ENCODE measurements at places on chromosomes 1 and 21.

DNA sequence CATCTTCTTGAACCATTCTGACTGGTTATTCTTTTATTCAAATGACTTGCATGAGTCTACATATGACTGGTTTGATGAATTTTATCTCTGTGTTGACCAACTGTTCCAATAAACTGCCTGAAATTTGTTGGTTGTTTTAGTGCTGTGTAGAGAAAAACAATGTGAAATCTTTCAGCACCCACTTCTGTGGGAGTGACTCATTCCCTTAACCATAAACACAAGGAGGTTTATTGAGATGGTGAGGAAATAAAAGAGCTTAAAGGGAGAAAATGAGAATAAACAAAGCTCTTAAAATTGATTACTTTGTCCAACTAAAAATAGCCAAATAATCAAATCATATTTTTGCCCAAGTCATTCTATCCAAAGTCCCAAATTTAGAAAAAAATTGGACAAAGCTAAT is 341.1 kb downstream of the TGFB2 start:
- DNase-seq, result no peak

DNA sequence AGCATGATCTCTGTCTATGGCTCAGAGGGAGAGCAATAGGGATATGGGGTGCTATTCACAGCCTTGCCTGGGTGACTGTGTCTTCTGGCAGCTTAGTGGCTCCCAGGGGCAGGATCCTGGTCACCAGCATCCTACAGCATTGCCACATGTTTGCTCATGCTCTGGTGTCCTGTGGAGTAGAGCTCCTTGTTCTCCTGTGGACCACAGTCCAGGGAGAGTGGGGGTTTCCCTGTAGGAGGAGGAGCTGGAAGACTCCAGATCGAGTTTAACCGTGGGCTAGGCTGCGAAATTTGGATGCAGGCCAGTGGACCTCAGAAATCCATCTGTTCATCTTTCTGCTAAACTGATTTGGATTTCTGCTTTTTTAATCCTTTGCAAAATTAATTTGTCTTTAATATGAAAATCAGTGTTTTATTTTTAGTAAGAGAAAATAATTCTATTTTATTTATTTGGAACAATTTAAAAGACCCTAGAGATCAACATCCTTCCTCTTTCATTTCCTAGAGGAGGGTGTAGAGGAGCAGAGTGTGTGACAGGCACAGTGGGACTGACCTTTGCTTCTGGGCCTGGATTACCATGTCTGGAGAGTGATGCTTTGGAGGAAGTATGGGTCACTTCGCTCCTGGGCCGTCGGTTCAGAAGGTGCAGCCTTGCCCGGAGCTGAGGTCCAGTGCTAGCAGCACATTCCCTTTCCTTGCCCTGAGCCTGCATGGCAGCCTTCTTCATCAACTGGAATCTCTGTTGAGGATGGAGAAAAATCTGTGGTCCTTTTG is 17.4 kb downstream of the ADARB1 start:
- no peak for DNase-seq

DNA sequence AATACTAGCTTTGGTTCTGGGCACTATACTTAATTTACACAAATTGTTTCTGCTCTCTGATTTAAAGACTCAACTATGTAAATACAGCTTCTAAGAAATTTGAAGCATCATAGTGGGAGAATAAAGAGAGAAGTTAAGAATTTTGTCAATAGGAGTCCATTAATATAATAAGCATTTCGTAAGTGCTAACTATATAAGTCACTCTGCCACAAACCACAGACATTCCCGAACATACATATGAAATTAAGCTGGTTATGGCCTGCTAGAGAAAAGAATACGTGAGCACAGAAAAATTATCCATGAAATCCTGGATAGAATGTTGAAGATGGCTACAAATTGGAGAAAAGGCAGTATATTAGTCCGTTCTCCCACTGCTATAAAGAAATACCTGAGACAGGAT is 526.2 kb downstream of the MRPL39 start:
- no peak for DNase-seq

GRCh38 chr21:45359451-45360217 is 45.3 kb upstream of the COL18A1 start:
- DNase-seq, result no peak

GRCh38 chr1:244296447-244296846 is 155.3 kb downstream of the ADSS2 start:
- no peak for DNase-seq

GRCh38 chr1:168442931-168443330 is 100.9 kb downstream of the XCL2 start:
- DNase-seq, result no peak

DNA sequence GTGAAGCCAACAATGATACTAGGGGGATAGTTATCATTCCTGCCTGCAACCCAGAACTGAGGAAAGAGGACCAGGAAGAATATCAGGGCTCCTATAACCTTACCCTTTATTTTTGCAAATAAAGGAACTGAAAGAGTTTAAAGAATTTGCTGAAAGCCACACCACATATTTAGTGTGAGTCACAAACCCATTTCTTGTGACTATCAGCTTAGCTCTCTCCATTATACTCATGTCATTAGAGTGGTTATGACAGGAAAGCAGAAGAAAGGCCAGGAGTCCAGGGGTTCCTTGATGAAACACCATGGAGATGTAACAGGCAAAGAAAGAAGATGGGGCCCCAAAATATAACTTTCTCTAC is 141.1 kb upstream of the SAMSN1 start:
- no peak for DNase-seq

GRCh38 chr1:36224537-36225282 is 467 bp downstream of the THRAP3 start:
- no peak for DNase-seq

- no peak for DNase-seq
These were observed 58.0 kb downstream of the STUM start for GRCh38 chr1:226606311-226607267.

GRCh38 chr21:35139382-35139715 is 90.2 kb upstream of the RUNX1 start:
- no peak for DNase-seq

DNA sequence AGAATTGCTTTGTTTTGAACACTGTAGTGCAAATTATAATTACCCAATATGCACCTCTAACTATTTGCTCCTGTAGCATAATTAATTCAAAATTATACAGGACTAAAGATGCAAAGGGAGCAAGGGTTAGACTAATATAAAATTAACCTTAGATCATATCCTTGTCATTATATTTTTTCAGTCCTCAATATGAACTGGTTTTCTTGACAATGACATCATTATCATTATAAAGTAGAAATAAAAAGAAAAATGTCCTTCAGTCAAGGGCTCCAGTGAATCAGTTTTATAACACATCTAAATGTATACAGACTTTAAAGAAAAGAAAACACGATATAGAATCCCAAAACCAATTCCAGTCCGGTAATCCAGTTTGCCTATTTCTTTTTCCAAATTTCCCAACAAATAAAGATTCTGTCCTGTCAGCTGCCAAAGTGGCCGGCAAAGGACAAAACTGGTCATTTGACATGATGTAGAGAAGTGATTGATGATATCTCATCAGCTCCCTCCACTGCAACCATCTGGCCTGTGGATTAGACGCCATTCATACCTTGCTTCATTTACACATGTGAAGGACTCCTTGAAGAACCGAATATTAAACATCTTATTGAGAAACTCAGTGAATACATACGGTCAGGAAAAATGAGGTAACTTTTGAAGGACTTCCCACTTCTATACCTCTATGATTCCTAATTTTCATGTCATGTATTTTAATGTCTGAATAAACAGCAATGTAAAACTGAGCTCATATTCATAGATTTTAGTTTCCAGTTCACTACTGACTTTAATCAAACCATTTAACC is 15.5 kb downstream of the DPYD start:
- DNase-seq, result no peak

DNA sequence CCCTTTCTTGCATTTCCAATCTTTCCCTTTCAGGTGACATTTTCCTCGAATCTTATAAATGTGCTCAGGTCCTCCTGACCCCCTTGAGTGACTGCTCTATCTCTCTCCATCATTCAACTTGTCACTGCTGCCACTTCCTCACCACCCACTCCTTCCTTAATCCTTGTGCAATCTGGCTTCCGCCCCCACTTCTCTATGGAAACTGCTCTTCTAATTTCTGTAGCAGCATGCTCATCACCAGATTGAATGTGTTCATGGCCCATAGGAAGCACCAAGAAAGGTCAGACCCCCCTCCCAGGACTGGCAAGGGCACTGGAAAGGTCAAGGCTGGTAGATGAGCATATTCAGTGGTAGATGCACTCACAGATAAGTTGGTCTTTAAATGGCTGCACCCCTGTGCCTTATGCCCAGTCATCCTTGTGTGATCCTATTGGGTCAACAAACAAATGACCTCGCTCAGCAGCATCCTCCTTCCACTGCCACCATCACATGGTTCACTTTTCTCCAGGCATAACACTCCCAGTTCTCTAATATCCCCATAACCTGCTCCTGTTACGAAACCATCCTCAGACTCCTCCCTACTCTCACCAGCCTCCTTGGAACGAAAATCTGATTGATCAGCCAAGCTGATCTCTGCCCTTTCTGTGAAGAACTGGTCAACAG is 288.5 kb upstream of the POU3F1 start:
- DNase-seq, result no peak

DNA sequence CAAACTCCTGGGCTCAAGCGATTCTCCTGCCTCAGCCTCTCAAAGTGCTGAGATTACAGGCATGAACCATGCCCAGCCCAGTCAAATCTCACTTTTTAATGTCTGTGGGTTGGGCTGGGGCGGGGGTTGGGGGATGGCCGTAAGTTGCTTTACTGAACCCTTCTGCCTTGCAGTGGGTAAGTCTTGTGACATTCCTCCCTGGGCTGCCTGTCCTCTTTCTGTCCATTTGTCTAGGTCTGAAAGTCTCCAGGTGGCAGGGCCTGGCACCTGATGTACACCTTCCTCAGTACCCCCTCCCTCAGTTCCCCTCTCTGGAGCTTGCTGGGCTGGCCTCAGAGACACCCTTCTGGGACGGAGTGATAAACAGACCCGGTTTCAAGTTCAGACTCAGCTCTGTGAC is 13.3 kb downstream of the ZNF362 start:
- no peak for DNase-seq

GRCh38 chr1:102853136-102853535 is 255.2 kb downstream of the COL11A1 start:
- no peak for DNase-seq

- DNase-seq, result no peak
These were observed 35.5 kb downstream of the RCAN1 start for GRCh38 chr21:34579411-34579810.

DNA sequence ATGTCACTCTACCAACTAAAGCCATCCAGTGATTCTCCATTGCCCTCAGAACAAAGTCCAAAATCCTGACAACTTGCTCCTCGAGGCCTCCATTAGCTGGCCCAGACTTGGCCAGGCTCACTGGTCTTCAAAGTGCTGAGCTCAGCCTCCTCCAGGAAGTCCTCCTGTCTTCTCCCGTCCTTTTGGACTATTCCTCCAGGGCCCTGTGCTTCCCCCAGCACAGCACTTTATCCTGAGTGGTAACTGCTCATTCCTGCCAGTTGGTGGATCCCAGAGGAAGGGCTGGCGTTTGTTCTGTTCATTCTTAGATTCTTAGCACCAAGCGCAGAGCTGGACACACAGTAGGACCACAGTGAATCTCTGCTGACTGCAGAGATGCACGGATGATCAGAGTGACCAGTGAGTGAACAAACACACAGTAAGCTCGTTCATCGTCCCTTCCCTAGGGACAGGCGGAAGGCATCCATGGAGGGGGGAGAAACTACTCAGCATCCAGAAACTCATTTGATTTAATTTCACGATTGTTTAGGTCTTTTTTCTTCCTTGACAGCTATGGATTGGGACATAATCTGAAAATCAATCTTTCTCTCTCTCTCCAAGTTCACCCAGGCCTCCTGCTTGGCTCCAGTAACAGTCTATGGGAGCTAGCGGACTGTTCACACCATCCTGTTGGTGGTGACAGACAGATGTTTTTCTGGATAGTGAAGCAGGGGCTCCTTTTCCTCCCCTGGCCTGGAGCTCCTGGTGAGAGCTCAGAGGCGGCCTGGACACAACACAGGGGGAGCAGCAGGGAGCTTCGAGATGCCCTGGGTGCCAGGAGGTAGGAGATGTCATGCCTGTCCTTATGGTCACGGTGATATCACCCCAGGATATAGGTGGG is 180.2 kb downstream of the PTPRU start:
- no peak for DNase-seq

DNA sequence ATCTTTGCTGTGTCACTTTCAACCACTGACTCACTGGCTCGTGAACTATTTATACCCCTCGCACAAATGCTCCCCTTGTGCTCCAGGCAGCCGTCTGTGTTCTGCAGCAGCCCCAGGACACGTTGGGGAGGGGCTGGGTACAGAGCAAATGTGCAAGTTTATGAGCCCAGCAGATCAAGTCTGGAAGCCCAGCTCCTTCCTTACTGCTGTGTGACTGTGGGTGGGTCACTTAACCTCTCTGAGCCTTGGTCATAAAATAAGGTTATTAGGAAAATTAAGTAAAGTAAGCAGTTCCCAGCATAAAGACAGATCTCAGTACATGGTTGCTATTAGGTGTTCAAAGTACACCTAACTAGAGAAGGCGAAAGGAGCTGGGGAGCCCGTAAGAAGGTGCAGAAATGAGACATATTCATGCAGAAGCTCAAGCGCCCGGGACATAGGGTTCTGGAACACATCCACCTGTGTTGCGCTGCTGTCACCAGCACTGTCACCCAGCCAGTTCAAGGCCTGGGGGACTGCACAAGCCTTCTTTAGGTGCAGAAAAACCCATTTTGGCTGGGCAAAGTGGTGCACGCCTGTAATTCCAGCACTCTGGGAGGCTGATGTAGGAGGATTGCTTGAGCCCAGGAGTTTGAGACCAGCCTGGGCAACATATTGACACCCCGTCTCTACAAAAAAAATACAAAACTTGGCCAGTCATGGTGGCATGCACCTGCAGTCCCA is 13.8 kb downstream of the EFHD2 start:
- DNase-seq, result no peak

- no peak for DNase-seq
These were observed at the start of gene PLXNA2 for GRCh38 chr1:208243967-208244916. Gene PLXNA2 (minus strand): TSS chr1:208244384. CDS start chr1:208217922, 26,462 bp downstream.

DNA sequence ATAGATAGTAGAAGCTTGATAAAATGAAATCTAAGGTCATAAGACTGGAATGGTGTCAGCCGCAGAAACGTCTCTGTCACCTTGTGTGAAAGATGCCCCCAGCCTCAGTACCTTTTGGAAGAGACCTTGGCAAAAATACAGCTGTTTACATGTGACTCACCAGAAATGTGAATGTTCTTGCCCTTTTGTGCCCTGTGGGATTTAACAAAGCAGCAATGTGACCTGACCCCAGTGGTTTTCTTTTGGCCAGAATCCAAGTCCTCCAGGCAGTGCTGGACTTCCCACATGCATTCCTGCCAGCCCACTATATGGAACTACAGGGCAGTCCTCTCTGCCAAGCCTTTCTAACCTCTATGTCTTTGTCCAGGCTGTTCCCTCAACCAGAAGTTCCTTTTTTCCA is 27.2 kb upstream of the LRRC8C start:
- no peak for DNase-seq

- no peak for DNase-seq
These were observed 45.7 kb downstream of the DIPK1A start for GRCh38 chr1:92915547-92915946.

Measured in substantia nigra (tissue), 51 donors.